ENCODE measurements at places on chromosomes 3 and 15.

- no peak for DNase-seq
These were observed 12.2 kb downstream of the STAB1 start for GRCh38 chr3:52507359-52507758.

DNA sequence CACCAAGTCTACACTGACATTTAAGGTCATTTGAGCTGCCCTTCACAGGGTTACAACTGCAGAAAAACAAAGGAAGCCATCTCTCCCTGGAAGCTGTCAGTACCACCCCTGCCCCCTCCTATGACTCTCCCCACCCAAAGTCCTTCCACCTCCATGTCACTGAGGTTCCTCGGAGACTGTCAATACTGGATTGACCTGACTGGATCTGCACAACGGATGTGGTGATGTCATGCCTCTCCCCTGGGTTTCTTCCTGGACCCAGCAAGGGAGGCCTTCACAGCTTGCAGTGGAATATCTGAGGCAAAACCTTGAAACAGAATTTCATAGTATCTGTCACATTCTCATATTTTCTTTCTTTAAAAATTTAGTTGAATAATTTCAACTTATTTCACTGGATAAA lies 153.5 kb downstream of the CLSTN2 start:
- no peak for DNase-seq

GRCh38 chr3:131081224-131081623 lies 54.5 kb downstream of the NEK11 start:
- DNase-seq, result no peak

GRCh38 chr3:43549626-43550290 lies 72.1 kb downstream of the ANO10 start:
- no peak for DNase-seq

GRCh38 chr3:9097495-9097894 lies 134.2 kb upstream of the RAD18 start:
- DNase-seq, result no peak

- DNase-seq, result no peak
These were observed 9.0 kb upstream of the STRIT1 start for GRCh38 chr3:155302481-155302880.

- DNase-seq, result no peak
These were observed 163.8 kb downstream of the FBLN2 start for GRCh38 chr3:13712682-13713180.

- DNase-seq, result no peak
These were observed 47.4 kb upstream of the GMNC start for GRCh38 chr3:190909908-190910307.

- DNase-seq, result no peak
These were observed 193.0 kb downstream of the ATP10A start for GRCh38 chr15:25670025-25670554.

DNA sequence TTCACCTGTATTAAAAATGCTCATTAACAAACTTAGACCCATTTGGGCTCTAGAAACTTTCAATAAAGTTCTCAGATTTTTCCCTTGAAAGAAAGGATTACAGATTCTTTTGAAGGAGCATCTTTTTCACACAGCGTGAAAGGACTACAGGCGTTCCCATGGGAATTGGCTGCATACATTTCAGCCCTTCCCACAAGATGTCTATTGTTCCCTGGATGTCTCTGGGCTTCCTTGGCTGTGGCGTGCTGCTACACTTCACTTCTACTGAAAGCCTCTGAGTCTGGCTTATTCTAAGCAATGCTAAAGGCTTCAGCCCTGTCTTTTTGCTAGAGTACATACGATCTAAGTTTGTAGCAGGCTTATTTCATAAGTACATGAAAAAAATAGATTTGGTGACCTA lies 1.4 kb downstream of the VEPH1 start:
- no peak for DNase-seq

GRCh38 chr15:71820127-71820526 lies 9.8 kb downstream of the NR2E3 start:
- DNase-seq, result no peak

DNA sequence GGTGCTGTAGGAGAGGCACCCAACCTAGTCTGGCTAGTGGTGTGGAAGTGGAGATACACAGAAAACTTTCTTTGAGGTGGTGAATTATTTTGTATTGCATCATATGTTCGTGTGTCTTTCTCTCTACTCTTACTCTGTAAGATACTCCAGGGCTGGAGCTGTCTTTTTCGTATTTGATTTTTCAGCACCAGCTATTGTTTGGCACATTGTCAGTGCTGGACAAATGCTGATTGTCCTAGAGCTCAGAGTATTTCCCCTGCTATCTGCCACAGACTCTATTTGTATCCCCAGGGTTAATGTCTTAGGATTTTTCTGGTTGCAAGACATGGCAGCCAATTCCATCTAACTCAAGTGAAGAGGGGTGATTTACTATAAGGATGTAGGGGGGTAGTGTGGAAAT lies 110.5 kb downstream of the SAMMSON start:
- no peak for DNase-seq

DNA sequence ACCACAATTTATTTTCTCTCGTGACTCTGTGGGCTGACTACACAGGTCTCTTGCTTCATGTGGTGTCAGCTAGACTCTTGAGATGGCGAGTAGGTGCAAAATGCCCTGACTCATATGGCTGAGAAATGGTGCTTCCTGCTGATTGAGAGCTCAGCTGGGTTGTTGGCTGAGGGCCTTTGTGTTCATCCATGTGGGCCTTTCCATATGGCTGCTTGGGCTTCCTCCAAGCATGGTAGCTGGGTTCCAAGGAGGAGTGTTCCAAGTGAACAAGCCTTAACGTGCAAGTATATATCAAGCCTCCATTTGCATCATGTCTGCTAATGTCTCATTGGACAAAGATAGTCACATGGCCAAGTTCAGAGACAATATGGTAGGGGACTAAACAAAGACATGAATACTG lies 164.0 kb downstream of the PDCD6IP start:
- no peak for DNase-seq

- DNase-seq, result no peak
These were observed 22.0 kb downstream of the USP3 start for GRCh38 chr15:63526401-63526800.

DNA sequence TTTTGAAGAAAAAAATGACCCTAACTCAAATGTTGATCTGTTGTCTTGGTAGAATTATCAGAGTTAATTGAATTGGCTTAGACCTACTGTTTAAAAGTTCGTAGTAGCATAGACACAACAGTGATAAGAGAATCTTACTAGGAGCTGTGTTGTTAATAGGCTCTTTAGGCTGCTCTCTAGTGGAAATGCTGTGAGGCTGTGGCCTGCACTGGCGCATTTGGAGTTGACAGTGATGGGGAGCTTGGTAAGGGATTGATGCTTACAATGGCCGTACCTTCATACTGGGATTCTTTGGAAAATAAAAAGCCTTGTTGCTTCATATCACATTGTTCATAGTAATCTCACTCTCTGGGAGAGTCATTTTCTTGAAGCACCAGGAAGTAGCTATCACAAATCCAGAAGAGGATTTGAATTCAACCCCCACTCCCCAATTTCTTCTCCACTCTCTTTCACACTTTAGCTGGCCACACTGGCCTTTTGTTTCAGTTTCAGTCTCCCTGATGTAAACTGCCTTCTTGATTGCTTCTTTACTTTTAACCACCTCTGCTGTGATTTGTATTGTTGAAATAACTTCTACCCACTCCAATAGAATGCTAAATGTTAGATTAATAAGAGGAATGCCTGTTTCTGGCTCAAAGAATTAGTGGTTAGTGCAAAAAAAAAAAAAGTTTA lies 56.6 kb downstream of the CEP63 start:
- DNase-seq, result no peak

DNA sequence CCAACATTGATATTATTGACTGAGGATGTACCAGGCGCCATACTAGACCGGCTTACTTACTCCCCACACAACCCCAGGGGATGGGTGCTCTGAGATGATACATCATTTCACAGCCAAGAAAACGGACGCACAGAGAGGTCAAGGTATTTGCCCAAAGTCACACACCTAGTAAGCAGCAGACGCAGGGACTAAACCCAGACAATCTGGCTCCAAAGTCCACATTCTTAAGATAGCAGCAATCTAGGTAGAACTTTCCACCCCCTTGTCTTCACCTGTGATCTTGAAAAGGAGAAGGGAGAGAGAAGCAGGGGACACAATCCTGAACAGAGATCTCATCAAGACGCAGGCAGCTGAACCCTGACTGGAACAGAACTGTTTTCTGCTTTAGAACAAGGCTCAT lies 200.6 kb downstream of the XXYLT1 start:
- no peak for DNase-seq

GRCh38 chr3:174322789-174323188 lies 536.3 kb upstream of the NAALADL2 start:
- DNase-seq, result no peak

- no peak for DNase-seq
These were observed 206.1 kb downstream of the CADPS start for GRCh38 chr3:62669161-62669560.

- no peak for DNase-seq
These were observed 11.8 kb downstream of the CACNA1D start for GRCh38 chr3:53506110-53506762.

DNA sequence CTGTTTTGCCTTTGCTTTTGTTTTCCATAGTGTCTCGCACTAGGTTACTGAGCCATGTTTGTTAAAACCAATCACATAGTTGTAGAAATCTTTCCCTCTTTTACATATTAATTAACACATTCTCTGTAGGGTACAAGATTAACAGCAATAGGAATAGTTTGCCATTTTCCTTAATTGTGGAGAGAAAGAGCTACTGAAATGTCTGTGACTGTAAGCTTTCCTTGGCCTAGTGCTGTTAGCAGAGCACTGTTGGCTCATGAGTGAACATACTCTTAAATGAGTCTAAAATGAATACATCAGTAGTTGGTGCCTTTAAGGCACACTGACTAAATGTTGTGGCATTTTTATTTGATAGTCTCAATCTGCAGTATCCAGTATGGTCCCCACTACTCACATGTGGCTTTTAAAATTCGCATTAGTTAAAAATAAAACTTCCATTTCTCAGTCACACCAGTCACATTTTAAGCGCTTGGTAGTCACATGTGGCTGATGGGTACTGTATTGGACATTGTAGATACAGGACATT lies 28.2 kb downstream of the CHD2 start:
- no peak for DNase-seq
